ENCODE measurements at places on chromosomes 5 and 9. TPM values are rescaled to one million over a fixed set of nuclear protein-coding genes. Genes with fewer than 3 reads are reported as not detected.

The CCNI2 gene
- total RNA-seq: not detected

The STXBP1 gene
- total RNA-seq: 44.9 TPM

The CAMLG gene
- 18.2 TPM for total RNA-seq

The HSDL2 gene
- total RNA-seq: 93.0 TPM

The GARIN3 gene
- total RNA-seq: not detected

The F2R gene
- 46.7 TPM for total RNA-seq

The ROR2 gene
- total RNA-seq: 21.8 TPM

The PCSK5 gene
- total RNA-seq: 5.3 TPM

- no peaks in the 10 kb centered on the region for H3K27me3 ChIP-seq
- no peaks in the 10 kb centered on the region for H3K4me1 ChIP-seq
- no peak overlapping the region for H3K27ac ChIP-seq
- no peak overlapping the region for H3K4me3 ChIP-seq
- no peaks in the 10 kb centered on the region for H3K36me3 ChIP-seq
These were observed 7.4 kb downstream of the DMRTA1 start for GRCh38 chr9:22454016-22454415.

DNA sequence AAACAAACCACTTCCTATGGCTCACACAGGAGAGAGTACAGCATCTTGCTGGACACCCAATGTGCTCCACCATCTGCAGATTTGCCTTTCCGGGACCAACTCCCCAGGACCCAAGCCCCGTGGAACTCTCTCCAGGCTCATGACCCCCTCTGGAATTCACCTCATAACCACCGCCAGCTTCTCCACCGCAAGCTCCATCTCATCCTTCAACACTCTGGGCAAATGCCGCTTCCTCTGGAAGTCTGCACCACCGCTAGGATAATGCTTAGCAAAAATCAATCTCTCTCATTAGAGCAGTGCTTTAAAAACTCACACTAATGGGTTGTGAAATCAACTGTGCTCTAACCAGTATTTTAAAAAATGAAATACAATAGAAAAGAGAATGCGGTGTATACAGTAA is 150.0 kb downstream of the COL23A1 start:
- H3K27ac ChIP-seq: no peak overlapping the region
- H3K4me1 ChIP-seq: peaks cover 2% of the 10 kb centered on the region
- H3K4me3 ChIP-seq: no peak overlapping the region
- DNase-seq: no peak

- H3K27me3 ChIP-seq: no peaks in the 10 kb centered on the region
- H3K36me3 ChIP-seq: no peaks in the 10 kb centered on the region
These were observed 345 bp downstream of the DNAI1 start for GRCh38 chr9:34458959-34459340.

DNA sequence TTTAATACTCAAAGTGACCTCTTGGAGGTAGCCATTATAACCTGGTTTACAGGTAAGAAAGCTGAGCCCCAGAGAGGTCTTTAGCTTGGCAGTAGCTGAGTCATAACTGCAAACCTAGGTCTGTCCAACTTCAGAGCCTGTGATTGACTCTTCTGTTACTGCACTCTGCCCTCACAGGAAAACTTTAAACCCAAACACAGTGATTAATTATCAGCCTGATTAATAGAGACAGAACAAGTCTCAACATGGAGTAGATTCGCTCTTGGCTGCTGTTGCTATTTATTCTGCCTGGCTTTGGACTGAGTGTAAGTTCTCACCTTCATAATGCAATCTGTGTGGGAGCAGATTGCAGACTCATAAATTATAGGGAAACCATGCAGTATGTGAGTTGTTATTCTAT is 27.4 kb upstream of the TXN start:
- no peaks in the 10 kb centered on the region for H3K4me1 ChIP-seq
- no peaks in the 10 kb centered on the region for H3K36me3 ChIP-seq
- DNase-seq: no peak

DNA sequence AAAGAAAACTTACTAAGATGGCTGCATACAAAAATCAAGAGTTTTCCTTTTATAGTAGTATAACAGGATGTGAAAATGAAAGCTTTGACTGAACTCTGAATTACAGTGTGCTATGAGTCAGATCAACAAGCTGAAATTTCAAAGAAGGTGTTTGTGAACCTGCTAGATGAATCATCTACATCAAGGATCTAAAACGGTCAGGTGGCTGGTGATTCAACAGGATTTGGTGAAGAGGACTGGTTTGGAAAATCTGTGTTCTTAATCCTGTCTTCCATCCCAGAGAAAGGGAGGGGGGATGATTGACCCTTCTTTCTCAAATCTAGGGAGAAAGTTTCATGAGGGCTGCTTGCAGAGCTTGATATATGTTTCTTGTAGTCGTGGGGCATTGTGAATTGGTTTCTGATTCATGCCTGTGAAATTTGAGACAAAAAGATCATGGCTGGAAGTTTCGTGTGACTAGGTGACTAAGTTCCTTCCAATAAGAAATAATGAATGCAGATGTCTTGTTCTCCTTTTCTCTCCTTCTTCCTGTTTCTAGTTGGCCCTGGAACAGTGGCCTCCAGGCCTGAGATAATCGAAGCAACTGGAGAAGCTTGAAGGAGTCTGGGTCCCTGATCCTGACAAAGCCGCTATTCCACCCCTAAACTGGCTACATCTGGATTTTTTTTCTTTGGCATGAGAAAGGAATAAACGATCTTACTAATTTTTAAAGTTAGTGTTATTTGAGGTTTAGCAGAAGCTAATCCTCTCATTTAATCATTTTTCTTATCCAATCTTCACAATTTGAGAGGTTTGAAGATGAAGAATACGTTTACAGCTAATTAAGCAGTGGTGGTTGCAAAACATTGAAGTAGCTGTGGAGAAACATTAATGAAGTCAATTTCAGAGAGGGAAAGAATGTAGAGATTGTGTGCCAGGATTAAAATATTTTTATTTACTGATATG is 67.2 kb downstream of the MRPS30 start:
- no peaks in the 10 kb centered on the region for H3K4me1 ChIP-seq
- H3K36me3 ChIP-seq: no peaks in the 10 kb centered on the region
- H3K27me3 ChIP-seq: no peaks in the 10 kb centered on the region
- H3K4me3 ChIP-seq: no peak overlapping the region

DNA sequence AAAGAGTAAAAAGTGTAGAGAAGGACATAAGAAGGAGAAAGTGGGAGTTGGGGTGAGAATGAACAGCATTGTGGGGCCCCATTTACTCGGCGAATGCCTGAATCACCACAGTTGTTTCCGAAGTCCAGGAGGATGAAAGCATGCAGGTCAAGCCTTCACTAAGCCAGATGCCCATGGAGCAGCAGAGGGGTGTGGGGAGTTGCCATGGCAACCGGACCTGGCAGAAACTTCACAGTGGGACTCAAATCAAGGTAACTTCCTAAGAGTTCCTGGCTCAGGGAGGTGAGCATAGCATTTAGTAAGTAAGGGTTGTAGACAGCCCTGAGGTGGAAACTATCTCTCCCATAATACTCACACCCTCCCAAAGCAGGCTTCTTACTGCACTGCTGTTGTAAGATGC is 357.1 kb downstream of the TRIM32 start:
- no peak overlapping the region for H3K4me3 ChIP-seq
- H3K4me1 ChIP-seq: no peaks in the 10 kb centered on the region
- H3K27me3 ChIP-seq: no peaks in the 10 kb centered on the region
- no peak for DNase-seq
- no peaks in the 10 kb centered on the region for H3K36me3 ChIP-seq

DNA sequence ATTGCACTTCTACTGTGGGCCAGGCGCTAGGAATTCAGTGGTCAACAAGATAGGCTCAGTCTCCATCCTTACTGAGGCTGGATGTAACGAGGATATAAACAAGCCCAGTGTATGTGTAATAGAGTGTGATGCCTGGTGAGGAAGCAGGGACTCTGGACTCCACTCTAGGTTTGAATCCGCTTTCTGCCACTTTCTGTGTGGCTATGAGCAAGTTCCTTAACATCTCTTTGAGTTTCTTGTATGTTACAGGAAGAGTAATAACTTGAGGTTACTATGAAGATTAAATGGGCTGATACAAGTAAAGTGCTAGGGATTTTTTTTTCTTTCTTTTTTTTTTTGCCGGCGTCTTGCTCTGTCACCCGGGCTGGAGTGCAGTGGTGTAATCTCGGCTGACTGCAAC is 12.4 kb downstream of the DOCK2 start:
- no peak overlapping the region for H3K4me3 ChIP-seq
- no peak overlapping the region for H3K27ac ChIP-seq
- peaks cover 33% of the 10 kb centered on the region for H3K4me1 ChIP-seq
- no peaks in the 10 kb centered on the region for H3K27me3 ChIP-seq
- H3K36me3 ChIP-seq: no peaks in the 10 kb centered on the region
- no peak for DNase-seq

DNA sequence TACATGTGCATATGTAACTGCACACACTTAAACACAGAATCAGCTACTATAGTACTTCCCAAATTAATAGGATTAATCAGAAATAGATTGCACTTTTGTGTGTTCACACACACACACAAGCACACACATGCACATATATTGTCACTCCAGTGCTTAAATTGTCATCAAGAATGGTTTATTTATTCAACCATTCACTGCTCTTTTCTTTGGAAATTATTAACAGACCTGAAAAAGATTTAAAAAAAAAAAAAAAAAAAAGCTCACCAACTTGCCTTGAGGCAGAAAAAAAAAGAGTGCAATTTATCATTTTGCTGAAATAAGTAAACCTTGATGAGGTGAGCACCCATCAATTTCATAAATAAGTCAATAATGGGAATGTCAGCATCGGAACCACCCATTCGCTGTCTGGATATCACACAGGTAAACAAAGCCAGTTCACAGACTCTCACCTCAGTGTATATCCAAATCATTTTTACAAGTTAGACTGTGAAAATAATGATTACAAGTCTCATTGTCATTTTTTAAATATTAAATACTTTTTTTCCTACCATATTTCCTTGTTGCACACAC is 562.8 kb downstream of the BNC2 start:
- DNase-seq: peak; percentile 55
- no peak overlapping the region for H3K4me3 ChIP-seq

DNA sequence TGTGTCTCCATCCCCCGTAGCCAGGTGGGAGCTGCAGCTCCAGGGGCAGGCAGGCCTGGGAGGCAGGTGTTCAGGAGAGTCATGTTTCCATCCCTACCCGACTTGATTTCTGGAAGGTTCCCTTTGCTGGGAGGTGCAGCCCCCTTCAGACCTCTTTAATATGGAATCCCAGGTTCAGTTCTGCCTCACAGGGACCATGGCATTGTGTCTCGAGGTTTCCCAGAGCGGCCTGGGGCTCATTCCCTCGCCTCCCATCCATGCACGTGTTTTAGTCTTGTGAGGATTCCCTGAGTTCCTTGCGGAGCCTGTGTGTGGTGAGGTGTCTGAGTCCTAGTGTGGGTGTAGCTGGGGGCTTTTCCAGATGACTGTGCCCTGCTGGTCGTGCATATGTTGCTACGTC is 16.5 kb upstream of the AHRR start:
- peaks cover 25% of the 10 kb centered on the region for H3K36me3 ChIP-seq
- H3K4me1 ChIP-seq: no peaks in the 10 kb centered on the region
- no peaks in the 10 kb centered on the region for H3K27me3 ChIP-seq
- H3K27ac ChIP-seq: no peak overlapping the region
- no peak overlapping the region for H3K4me3 ChIP-seq

DNA sequence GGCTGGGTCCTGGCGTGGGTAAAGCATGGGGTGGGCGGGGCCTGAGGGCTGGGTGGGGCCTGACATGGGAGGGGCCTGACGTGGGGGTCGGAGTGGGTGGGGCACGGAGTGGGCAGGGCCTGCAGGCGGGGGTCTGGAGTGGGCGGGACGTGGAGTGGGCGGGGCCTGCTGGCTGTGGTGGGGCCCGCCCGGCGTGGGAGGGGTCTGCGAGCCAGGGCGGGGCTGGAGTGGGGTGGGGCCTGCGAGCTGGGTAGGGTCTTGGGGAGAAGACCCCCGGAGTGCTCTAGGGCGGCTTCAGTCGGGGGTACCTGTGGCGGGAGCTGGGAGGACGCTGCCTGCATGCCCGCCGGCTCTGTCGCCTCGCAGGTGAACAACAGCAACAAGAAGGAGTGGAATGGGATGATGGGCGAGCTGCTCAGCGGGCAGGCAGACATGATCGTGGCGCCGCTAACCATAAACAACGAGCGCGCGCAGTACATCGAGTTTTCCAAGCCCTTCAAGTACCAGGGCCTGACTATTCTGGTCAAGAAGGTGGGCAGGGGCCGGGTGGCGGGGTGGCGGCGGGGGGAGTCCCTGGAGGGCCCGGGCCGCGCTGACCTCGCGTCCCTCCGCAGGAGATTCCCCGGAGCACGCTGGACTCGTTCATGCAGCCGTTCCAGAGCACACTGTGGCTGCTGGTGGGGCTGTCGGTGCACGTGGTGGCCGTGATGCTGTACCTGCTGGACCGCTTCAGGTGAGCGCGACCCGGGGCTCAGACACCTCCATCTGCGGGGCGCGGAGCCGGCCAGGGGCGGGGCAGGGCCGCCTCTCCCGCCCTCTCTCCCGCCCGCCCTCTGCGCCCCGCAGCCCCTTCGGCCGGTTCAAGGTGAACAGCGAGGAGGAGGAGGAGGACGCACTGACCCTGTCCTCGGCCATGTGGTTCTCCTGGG is 8.0 kb downstream of the LRRC26 start:
- H3K27me3 ChIP-seq: peaks cover 41% of the 10 kb centered on the region
- peaks cover 34% of the 10 kb centered on the region for H3K4me1 ChIP-seq
- H3K27ac ChIP-seq: no peak overlapping the region
- H3K4me3 ChIP-seq: no peak overlapping the region

- no peak for DNase-seq
- H3K4me3 ChIP-seq: no peak overlapping the region
- H3K4me1 ChIP-seq: no peaks in the 10 kb centered on the region
- peaks cover 8% of the 10 kb centered on the region for H3K36me3 ChIP-seq
- H3K27me3 ChIP-seq: no peaks in the 10 kb centered on the region
These were observed 7.1 kb downstream of the ANP32B start for GRCh38 chr9:97990259-97990658.

- no peak overlapping the region for H3K4me3 ChIP-seq
- no peak overlapping the region for H3K27ac ChIP-seq
- DNase-seq: no peak
- no peaks in the 10 kb centered on the region for H3K36me3 ChIP-seq
- no peaks in the 10 kb centered on the region for H3K4me1 ChIP-seq
These were observed 7.8 kb upstream of the IL12B start for GRCh38 chr5:159338118-159338517.

DNA sequence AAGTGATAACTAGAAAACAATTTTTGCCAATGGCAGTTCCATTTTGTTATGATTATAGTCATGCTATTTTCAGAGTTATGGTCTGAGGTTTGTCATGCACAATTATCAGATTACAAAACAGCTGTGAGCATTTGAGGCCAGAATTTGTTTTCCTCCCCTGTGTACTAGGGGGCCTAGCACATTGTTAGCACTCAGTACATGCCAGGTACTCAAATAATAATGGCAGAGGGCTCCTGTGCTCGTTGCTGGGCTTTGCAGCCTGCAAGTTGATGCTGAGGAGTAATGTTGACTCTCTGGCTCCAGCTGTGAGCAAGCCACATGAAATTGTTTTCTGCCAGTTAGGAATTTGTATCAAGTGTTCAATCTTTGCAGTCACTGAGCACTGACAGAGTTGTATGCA is 6.9 kb downstream of the DNAI1 start:
- H3K27me3 ChIP-seq: no peaks in the 10 kb centered on the region
- no peak overlapping the region for H3K27ac ChIP-seq
- no peaks in the 10 kb centered on the region for H3K36me3 ChIP-seq
- H3K4me3 ChIP-seq: no peak overlapping the region

- H3K4me3 ChIP-seq: no peak overlapping the region
- H3K4me1 ChIP-seq: no peaks in the 10 kb centered on the region
- no peaks in the 10 kb centered on the region for H3K27me3 ChIP-seq
- no peak overlapping the region for H3K27ac ChIP-seq
These were observed 30.0 kb upstream of the SH3RF2 start for GRCh38 chr5:145906401-145906800.

Measured in right atrium auricular region (tissue), 2 donors.